ENCODE measurements at places on chromosomes 2 and 18.

DNA sequence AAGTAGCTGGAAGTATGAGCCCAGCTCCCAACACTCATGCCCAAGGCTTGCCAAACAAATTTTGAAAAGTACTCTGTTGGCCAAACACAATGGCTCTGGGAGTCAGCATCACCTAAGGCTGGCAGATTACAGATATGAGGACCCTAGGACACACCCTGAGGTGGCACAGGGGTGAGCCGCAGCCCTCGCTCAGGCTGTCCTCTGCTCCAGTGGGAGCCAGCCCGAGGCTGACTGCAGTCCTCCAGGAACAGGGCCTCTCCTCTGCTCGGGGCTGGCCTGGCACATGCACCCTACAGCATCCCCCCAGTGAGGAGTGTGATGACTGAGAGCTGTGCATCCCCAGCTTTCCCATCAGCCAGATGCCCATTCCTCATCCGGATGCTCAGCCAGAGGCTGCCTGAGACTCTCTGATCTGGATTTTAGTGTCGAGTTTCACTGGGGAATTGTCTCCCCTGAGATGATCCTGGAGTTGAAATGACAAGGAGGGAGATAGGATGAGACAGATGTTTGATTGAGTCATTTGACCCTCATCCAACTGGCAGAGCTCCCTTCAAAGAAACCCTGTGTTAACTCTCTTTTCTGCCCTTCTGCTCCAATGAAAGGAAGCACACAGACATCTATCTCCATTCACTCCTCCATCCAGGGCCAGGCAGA is 269.3 kb upstream of the NCKAP5 start:
- no peak for DNase-seq

DNA sequence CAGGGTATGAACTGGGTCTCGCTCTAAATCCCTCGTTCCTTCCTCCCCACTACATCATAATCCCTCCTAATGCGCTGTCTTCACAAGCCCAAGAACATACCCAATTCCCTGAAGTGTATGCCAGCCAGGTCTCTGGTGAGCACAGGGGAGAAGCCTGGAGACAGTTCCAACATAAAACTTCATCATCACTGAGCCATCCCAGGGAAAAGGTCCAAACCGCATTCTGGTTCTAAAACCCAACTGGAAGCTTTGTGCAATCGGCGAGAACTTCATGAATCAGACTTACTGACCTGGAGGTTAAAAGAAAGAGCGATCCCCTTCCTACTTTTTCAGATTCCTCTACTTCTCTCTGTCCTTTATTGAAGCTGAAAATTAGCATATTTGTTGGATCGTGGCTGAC is 132.7 kb downstream of the ALPK2 start:
- no peak for DNase-seq

- DNase-seq: no peak
Measured at GRCh38 chr2:239912938-239913635, 112.1 kb downstream of the NDUFA10 start.

DNA sequence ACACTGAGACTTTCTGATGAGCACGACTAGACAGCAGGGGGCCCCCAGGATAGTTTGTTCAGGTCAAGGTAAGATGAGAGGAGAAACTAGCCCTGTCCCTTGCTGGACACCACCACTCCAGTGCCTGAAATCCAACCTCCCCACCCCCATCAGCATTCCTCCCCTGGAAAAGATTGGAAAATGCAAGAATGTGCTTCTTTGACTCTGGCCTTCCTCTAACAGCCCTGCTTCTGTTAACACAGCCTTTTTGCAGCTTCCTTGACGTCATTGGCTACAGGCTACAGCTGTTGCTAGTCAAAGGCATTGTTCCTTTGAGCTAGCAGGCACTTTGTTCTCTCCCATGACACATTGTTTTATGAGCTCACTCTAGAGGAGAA is 20.1 kb upstream of the LTBP1 start:
- no peak for DNase-seq

DNA sequence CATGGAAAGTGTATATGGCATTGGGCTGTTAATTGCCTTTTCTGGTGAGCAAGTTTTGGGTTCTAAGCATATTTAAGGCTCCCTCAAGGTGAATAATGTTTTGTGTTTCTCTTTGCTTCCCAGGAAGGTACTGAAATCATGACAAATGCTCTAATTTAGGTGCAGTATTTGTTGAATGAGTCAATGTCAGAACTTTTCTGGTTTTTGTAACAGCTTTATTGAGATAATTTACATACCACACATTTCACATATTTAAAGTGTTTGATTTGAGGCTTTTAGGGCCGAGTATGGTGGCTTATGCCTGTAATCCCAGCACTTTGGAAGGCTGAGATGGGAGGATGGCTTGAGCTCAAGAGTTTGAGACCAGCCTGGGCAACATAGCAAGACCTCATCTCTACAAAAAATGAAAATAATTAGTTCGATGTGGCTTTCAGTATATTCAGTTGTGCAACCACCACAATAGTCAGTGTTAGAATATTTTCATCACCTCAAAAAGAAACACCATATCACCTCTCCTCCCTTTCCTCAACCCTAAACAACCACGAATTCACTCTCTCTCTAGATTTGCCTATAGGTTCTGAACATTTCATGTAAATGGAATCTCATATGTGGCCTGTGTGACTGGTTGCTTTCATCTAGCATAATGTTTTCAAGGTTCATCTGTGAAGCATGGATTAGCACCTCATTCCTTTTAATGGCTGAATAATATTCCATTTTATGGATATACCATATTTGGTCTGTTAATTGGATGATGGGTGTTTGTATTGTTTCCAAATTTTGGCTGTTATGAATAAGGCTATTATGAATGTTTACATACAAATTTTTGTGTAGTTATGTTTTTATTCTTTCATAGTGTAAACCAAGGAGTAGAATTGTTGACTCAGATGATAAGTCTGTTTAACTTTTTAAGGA is 54.9 kb downstream of the MGAT5 start:
- DNase-seq: no peak

DNA sequence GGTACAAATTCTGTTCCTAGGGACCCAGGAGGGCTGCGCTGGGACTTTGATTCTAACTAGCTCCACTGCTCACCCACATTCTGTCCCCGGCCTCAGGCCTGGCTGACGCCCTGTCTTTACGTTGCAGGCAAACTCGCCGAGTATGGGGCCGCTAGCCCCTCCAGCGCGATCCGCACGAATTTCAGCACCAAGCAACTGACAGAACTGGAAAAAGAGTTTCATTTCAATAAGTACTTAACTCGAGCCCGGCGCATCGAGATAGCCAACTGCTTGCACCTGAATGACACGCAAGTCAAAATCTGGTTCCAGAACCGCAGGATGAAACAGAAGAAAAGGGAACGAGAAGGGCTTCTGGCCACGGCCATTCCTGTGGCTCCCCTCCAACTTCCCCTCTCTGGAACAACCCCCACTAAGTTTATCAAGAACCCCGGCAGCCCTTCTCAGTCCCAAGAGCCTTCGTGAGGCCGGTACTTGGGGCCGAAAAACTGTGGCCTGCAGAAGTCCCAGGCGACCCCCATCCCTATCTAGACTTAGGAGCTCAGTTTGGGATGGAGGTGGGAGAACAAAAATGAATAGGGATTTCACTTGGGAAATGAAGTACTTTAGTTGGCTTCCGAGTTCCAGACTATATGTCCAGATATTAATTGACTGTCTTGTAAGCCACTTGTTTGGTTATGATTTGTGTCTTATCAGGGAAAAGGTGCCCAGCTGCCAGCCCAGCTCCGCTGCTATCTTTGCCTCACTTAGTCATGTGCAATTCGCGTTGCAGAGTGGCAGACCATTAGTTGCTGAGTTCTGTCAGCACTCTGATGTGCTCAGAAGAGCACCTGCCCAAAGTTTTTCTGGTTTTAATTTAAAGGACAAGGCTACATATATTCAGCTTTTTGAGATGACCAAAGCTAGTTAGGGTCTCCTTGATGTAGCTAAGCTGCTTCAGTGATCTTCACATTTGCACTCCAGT is 1.5 kb downstream of the HOXD1 start:
- DNase-seq: no peak

GRCh38 chr18:57950542-57950941 is 93.5 kb upstream of the NEDD4L start:
- DNase-seq: no peak

GRCh38 chr18:78637442-78638402 is 341.9 kb upstream of the SALL3 start:
- DNase-seq: no peak

- no peak for DNase-seq
Measured at GRCh38 chr2:219292616-219293015, 13.4 kb downstream of the DNAJB2 start.

DNA sequence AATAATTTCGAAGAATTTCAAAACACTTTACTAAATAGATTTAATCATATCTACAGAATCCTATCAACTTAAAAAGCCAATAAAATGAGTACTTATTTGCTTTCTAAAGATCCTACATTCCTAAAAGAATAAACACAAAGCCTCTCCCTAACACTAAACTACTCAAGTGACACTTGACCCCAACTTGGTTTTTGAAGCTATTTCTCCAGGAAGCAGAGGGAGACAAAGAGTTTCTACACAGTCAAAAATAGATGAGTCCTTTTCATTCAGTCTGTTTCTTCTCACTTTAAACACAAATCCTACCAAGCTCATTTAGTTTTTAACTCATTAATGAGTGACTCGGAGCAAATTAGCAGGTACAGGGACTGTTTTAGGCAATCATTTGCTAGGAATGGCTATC is 2.1 kb downstream of the ATL2 start:
- no peak for DNase-seq

- DNase-seq: no peak
Measured at GRCh38 chr2:190910341-190911136, 29.9 kb downstream of the GLS start.

DNA sequence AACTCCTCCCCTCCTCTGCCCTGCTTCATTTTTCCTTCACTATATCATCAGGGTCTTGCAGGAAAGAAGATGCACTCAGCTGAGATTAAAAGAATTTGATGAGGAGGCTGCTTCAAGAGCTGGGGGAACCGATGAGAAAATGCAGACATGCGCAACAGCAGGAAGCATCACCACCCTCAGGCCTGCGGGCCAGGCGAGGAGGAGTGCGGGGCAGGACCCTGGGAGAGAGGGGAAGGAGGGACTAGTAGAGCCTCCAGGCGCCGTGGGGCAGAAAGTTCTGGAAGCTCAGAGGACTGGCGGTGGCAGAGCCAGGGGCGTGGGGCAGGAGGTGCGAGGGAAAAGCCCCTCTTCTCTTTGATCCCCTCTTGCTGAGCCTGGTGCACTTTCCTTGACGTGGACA is 108.2 kb downstream of the CD226 start:
- no peak for DNase-seq

DNA sequence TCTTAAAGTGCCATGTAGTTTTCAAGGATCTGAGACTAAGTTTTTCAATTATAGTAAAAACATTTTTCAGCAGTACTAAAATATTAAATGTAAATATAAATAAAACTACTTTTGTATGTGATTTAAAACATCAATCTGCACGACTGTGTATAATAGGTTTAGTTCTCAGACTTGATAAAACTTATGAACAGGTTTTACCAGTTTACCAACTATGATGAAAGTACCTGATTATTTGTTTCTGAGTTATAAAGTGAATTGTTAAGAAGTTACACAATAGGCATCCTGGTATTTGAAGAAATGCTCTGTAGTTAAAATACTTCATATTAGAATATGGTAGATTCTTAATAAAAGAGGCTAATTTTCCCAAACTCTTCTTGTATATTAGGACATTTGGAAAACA is 14.8 kb downstream of the RELCH start:
- no peak for DNase-seq

DNA sequence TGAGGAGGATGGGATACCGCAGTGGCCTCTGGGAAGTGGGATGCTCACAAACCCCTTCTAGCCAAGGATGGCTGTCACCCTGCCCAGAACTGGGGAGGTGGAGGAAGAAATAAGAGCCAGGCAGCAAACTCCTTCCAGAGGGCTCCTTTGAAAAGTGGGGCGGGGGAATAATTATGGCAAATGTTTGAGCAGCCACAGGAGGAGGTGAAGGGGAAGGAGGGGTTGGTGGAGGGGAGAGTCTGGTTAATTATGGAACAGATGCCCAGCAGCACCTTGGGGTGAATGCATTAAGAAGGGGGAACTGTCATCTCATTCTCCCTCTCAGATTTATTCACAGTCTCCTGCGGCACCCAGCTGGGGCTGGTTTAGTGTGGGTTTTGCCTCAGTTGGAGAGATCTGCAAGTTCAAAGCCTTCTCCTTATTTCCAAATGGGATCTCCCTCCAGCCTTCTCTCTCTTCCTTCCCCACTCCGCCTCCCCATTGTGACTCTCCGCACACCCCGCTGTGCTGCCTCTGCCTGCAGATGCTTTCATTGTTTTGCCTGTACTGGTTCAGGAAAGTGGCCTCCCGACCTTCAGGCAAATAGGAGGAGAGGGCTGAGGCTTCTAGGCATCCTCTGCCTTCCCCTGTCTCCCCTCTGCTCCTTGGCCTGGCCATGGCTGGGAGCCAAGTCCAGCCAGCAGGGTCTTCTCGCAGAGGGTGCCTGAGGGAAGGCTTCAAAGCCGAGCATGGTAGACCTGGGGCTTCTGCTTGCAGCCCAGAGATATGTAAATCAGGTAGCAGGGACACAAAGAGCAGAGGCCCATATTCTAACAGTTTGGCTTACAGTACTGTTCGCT is 457.2 kb upstream of the MEX3C start:
- DNase-seq: no peak

- DNase-seq: no peak
Measured at GRCh38 chr2:240598311-240598911, 11.9 kb downstream of the CAPN10 start.

DNA sequence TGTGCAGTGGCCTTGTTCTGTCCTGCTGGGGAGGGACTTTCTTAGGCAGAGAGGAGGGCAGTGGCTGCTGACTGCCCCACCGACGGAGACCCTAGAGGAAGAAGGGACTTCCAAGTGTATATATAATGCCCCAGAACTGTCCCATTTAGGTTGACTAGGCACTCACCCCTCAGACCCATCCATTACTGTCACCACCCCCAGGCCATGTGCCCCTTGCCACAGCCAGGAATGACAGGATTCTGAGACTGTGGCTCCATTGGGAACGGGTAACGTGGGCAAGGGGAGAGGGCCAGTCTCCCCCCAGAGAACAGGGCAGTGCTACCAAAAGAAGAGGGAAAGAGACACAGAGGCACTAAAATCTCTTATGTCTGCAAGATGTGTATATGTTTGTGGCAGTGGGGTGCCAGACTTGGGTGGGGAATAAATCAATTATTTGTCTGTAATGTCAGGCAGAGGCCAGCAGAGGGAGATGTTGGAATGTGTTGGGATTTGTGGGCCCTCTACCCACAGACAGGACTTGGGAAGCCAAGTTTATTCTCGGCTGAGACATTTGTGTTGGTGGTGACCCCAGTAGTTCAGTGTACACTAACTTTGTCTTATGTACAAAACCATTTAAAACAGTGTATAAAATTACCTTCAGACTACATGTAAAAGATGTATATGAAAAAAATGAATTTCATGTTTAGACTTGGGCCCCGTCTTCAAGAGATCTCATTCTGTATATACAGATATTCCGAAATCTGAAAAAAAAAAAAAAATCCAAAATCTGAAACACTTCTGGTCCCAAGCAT is 24.0 kb upstream of the TMEM37 start:
- DNase-seq: no peak

DNA sequence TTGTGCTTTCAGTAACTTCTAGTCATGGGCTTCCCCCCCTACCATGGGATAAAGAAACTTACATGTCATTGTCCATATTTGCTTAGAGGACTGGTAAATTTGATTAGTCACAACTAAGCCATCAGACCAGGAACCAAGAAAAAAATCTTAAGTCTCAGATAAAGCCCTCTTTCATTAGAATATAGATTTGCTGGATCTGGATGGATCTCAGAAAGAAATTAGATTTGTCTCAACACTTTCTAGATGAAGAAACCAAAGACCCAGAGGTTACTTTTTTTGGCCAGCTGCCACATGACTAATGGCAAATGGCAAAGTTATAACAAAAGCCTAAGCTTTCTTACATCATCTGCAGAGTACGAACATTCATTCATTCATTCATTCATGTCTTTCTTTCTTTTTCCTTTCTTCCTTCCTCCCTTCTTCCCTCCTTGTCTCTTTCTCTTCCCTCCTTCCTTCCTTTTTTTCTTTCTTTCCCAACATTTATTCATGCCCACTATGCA is 60.2 kb downstream of the CDCA7 start:
- no peak for DNase-seq

All from stimulated activated CD4-positive, alpha-beta T cell treated with anti-CD3 and anti-CD28 coated beads, Interleukin-4, amount 100 ng/mL, for 4 hours (primary cell).